ENCODE measurements at places on chromosomes 1 and 21. TPM values are rescaled to one million over a fixed set of nuclear protein-coding genes. Genes with fewer than 3 reads are reported as not detected.

- DNase-seq: peak; percentile 95
Observed at GRCh38 chr1:200415789-200416593, 6.2 kb upstream of the ZNF281 start.

UBL4B gene
- total RNA-seq: not detected

DNA sequence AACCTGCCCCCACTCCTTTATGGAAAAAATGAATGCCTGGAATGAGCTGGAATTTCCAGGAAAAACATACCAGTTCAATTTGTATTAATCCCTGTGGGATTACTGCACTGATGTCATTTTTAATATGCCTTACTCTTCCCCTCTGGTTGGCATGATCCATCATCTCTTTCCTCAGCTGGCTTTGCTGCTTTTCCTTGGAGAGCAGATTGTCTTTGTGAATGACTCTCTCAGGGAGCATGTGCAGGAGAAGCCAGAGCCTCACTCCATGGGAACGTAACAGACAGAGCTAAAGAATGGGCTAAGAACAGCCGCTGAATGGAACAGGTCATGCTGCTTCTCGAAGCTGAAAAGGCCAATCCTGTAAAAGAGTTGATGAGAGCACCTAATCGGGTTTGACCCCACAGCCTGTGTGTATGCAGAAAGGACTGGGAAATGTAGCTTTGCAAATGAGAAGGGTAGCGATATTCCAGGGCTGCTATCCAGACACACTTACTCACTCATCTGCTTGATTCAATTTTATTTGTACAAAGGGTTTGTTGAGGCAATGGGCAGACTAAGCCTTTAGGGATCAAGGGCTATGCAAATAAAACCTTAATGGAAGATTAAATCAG, 20.7 kb downstream of the PHC2 start:
- DNase-seq: peak; percentile 71

LAX1 gene
- total RNA-seq: not detected

CCDC17 gene
- total RNA-seq: 0.22 TPM

SLAMF7 gene
- total RNA-seq: not detected

DNA sequence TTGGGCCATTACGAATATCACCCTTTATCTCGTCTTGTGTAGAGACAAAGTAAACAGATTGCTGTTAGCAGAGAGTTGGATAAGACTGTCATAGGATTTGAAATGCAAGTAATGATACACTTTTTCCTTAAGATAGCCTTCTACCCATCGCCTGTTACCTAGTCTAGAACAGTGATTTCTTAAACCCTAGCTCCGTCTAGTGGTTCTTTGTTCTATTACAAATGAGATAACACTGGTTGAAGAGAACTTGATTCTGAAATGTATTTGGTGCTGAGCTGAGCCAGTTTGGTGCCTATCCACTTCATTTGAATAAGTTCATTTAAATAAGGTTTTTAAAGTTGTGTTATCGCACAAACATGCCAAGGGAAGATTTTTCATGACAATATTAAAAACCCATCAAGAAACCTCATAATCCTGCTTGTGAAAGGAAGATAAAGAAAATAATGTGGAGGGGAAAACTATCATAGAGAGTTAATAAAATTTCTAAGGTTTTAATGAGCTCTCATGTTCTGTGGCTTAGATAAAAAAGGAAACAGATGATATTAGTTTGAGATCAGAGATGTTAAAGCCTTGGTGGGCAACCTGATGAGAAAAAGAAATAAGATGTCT, 1.5 kb upstream of the KCNH1 start:
- DNase-seq: peak; percentile 17
